Fibroblast of the aortic adventitia (primary cell): ENCODE measurements at places on chromosomes 6 and 20. TPM values are rescaled to one million over a fixed set of nuclear protein-coding genes. Genes with fewer than 3 reads are reported as not detected.

DNA sequence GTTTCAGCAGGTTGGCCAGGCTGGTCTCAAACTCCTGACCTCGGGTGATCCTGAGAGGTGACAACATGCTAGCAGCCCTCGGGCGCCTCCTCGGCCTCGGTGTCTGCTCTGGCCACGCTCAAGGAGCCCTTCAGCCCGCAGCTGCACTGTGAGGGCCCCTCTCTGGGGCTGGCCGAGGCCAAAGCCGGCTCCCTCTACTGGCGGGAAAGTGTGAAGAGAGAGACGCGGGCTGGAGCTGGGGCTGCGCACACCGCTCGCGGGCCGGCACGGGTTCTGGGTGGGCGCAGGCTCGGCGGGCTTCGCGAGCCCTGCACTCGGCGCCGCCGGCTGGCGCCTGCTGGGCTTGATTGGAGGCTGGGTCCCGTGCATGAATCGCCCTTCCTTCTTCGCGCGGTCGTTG is 80.8 kb upstream of the RBM24 start:
- DNase-seq: no peak

SLC17A2 gene
- total RNA-seq: 0.09 TPM in 1 of 2 replicates, not detected in the other

DNA sequence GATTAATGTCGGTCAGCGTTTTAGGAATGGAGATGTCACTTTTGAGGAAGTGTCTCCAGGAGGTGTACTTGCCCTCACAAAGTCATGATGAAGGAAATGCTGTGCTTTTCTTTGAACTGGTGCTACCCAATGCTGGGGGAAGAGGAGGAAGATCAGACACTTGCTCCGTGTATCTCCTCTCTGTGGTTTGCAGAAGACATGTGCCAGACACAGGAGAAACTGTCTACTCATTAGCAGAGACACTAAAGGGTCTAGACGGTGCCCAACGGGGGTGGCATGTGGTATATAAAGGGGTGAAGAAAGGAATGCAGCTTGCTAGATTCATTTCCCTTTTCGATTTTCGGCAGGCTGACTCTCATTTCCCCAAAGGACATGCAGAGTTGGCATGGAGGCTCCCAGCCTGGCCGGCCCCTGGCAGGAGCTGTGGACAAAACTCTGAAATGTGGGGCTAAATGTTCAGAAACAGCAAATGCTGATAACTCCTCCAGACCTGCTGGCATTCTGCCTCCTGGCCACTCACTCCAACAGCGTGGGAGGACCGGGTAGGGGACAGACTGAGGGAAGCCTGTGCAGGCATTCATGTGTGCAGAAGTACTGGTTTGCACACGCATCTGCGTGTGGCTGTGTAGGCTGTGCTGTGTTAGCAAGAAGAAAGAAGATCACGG is 59.6 kb upstream of the QKI start:
- peak; percentile 75 for DNase-seq

GRCh38 chr6:56962441-56962840 is 7.5 kb downstream of the BEND6 start:
- DNase-seq: no peak

DNA sequence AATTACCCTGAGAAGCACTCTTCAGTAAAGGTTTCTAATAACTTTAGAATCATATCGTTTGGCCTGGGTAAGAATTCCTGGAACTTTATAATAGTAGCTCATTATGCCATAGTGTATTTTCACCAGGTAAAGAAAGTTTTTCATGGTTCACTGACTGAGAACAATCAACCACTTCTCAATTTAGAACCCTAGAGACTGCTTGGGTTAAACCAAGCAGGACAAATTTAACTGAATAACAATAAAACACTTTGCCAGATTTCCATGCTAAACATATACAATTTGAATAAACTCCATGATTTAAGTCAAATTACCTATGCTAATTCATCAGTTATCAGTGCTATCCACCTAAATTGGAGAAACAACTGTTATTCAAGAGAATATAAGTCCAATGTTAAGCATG is 99.4 kb downstream of the PLG start:
- DNase-seq: no peak
